ENCODE measurements at places on chromosomes 7 and 10. TPM values are rescaled to one million over a fixed set of nuclear protein-coding genes. Genes with fewer than 3 reads are reported as not detected.

Gene MARCHF5
- total RNA-seq: 10.3 TPM

Gene PRPS1L1
- 0.09 TPM for total RNA-seq

Gene OR2F1
- not detected for total RNA-seq

Gene AKR1B1
- total RNA-seq: 237 TPM
